Endothelial cell of umbilical vein (primary cell): ENCODE measurements at places on chromosomes 16 and 17.

- DNase-seq, result no peak
Measured at GRCh38 chr16:50550866-50551641, 2.9 kb downstream of the NKD1 start.

DNA sequence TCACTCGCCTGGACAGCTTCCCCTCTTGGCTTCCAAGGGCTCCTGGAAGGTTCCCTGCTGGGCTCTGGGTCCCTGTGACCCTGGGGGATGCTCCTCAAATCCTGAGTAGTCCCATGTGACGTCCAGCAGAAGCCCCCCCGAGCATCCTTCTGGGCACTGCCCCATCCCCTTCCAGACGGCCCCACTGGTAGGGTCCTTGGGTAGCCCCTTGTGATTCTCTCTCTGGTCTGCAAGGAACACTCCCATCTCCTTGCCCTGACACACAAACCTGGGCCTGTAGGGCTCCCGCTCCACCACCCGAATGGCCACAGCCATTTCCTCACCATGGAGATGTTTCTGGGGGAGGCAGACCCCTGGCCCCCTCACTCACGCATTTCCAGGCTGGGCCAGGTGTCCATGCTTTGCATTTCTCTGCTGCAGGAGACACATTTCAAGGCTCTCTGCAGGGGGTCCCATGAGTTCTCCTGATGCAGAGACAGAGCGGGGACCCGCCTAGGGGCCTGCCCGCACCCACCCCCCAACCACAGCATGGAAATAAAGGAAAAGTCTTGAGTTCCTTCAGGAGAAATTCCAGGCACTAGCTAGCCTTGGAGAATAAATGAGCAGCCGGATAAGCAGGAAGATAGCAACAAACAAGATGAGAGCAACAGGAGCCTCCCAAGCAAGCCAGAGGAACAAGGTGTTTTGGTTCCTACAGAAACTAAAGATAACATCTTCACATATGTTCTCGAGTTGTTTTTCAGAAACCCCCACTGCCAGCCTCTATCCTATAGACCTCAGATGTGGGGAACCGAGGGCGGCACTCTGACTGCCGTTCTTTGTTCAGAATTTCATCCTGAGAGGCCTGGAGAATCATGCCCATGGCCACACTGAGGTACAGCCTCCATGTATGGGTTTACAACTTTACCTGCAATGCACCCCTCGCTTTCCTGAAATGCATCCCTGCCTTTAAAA, 128.8 kb downstream of the MGAT5B start:
- DNase-seq, result no peak

GRCh38 chr17:10135539-10136257, 62.7 kb downstream of the GAS7 start:
- DNase-seq, result no peak

DNA sequence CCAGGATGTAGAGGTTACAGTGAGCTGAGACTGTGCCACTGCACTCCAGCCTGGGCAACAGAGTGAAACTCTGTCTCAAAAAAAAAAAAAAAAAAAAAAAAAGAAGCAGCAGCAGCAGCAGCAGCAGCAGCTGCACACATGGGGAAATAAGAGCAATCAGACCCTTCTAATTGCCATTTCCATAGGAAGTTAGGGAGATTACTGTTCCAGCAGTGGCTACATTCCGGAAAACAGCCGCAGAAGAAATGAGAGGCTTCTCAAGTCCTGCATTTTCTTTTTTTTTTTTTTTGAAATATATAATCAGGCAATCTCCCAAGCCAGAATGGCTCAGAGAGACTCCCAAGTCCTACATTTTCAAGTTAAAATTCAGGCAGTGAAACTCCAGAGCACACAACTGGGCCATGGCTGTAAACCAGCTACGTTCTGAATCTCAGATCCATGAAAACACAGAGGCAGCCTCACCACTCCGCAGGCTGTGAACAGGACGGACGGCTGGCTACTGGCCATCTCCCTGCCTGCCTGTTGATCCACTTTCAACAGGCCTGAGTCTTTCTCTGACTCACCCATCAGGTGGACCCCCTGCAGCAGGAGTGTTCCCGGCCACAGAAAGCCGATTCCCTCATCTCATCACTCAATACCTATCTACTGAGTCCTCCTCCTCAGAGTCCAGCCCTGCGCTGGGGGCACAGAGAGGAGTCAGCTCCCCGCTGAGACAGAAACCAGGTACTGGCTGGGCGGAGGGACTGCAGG, 15.0 kb downstream of the TRPV1 start:
- DNase-seq, result peak; percentile 46

- no peak for DNase-seq
Measured at GRCh38 chr16:5982979-5983378, 885.4 kb upstream of the EEF2KMT start.
